DMS53 (cell line): ENCODE measurements at places on chromosomes 1 and 21.
A peak's percentile ranks its signal among the peaks of the same experiment; 100 is the strongest.

- DNase-seq = no peak
Observed at GRCh38 chr1:53384796-53385195, 56.9 kb upstream of the LRP8 start.

- DNase-seq = no peak
Observed at GRCh38 chr1:3368059-3368458, 86.4 kb upstream of the ARHGEF16 start.

DNA sequence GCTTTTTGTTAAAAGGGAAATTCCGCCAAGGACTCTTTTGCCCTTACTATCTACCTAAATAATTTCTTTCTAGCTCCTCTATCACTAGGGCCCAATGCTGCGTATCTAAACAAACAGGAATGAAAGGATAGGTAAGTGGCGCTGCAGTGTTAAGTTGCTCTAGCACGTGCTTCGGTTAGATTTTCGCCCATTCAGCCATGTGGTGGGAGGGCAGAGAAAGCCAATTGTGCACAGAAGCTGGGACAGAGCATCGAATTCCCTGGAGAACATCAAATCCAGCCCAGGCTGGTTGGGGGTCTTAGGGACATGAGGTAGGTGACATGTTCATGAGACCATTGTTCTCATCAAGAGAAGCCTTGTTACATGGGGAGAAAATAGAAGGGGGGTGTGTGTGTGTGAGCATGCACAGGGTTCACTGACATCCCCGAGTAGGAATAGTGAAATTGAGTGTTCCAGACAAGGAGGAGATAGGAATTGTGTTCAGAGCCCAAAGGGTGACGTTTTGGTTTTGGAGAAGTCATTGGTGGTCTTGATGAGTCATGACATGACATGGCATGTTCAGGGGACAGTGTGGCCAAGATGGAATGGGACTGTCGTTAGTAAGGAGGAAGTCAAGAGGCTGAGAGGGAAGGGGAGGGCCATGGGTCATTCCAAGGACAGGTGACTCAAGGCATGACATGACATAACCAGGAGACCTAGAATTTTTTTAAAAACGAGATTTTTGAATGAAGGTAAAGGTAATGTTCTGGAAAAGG is 107.1 kb downstream of the TLR5 start:
- peak; percentile 31 for DNase-seq

GRCh38 chr1:23288201-23288600 is 55.9 kb downstream of the HNRNPR start:
- no peak for DNase-seq

GRCh38 chr1:45380125-45380524 is 39.9 kb upstream of the MUTYH start:
- no peak for DNase-seq

- DNase-seq = no peak
Observed at GRCh38 chr1:37169743-37170275, 135.5 kb upstream of the GRIK3 start.

DNA sequence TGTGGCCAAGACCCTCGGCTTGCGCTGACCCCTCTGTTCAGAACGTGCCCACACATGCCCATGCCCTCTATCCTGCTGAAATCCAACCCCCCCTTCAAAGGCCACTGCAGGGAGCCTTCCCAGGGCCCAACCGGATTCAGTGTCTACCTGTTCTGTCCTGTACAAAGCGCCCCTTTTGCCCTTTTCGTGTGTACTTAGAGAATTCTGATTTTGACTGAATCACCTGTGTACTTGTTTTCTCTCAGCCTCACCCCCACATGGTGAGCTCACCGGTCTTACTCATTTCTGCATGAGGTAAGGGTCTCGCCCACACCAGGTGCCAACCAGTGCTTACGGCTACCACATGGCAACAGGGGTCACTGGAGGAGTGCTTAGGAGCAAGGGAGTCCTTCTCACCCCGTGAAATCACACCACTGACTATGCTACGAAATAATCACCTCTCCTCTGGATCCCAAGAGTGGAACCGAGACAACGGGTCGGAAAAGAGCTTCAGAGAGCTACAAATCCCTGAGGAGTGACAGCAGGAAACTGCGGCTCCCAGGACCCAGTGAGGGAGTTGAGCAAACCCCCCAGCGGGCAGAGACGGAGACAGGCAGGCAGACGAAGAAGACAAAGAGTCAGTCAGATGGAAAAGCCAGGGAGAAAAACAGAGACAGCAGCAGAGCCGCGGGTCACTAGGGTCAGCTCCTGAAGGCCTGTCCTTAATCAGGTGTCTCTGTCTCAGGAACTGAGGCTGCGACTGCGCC is 2.1 kb upstream of the S100A2 start:
- DNase-seq = peak; percentile 87

DNA sequence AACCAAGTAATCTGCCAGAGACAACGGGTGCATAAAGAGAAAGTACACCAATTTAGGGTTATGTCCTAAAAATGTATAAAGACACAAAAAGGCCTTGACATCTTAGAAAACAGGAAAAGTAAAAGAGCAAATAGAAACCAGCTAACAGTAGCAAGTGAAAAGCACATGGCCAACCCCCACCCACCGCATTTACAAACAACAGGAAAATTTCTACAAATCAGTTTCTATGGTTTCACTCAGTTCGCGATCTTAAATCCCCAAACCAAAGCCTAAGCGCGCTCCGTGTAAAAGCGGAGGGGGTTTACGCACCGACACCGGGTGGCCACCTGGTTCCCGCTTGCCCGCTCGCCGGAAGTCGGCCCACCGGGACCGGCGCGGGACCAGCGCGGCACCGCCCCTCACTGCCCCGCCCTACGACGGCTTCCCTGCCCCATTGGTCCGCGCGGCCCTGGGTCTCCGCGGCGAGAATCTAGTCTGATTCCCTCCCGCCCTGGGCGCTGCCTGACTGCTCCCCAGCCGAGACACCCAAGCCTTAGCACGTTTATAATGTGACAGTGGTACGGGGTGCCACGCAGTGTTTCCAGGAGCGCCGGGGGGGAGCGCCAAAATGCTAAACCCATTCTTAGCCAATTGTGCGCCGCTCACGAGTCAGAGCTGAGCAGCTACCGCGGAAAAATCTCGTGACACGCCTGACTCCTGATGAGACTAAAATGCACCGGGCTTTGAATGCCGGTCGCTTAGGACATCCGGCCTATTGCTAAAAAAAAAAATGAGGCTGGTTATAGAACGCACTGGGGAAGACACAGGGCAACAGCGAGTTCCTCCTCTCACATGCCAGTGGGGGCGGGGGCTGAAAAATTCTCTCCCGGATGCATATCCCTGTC is at the start of gene GART:
Gene GART, minus strand, starts transcription at position 362 of the 884 bp plus-strand sequence. CDS start 2,802 bp downstream, outside the sequence.
- peak; percentile 90 for DNase-seq

- DNase-seq = no peak
Observed at GRCh38 chr1:197178998-197179397, 32.5 kb upstream of the ASPM start.

GRCh38 chr21:33587792-33588484 is 546 bp downstream of the DONSON start:
- DNase-seq = peak; percentile 59

- DNase-seq = no peak
Observed at GRCh38 chr1:23395154-23395724, 25.6 kb upstream of the ZNF436 start.

GRCh38 chr21:33541105-33541711 is 709 bp downstream of the GART start:
- DNase-seq = peak; percentile 47

- DNase-seq = no peak
Observed at GRCh38 chr1:82284213-82284612, 483.5 kb downstream of the ADGRL2 start.

- DNase-seq = no peak
Observed at GRCh38 chr1:62826901-62827300, 43.0 kb downstream of the ATG4C start.

GRCh38 chr1:183996040-183996384 is 41.5 kb downstream of the COLGALT2 start:
- no peak for DNase-seq

DNA sequence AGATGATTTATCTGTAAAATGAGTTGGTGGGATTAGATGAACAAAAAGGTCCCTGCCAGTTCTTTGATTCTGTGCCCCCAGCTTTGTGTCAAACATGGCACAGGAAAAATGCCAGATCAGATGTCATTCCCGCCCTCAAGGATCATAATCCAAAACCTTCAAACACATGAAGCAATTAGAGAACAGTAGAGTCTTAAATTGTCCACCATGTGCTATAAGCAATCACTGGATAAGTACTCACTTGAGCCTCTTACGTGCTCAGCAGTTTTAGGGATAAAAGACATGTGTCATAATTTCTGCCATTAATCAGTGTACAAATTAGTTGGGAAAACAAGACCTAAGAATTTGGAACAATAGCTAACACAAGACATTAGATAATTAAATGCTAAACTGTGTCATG is 15.4 kb upstream of the KIAA0040 start:
- no peak for DNase-seq

- no peak for DNase-seq
Observed at GRCh38 chr1:213844632-213845031, 143.1 kb upstream of the PROX1 start.

- no peak for DNase-seq
Observed at GRCh38 chr21:40250514-40251294, 383.5 kb downstream of the PCP4 start.

DNA sequence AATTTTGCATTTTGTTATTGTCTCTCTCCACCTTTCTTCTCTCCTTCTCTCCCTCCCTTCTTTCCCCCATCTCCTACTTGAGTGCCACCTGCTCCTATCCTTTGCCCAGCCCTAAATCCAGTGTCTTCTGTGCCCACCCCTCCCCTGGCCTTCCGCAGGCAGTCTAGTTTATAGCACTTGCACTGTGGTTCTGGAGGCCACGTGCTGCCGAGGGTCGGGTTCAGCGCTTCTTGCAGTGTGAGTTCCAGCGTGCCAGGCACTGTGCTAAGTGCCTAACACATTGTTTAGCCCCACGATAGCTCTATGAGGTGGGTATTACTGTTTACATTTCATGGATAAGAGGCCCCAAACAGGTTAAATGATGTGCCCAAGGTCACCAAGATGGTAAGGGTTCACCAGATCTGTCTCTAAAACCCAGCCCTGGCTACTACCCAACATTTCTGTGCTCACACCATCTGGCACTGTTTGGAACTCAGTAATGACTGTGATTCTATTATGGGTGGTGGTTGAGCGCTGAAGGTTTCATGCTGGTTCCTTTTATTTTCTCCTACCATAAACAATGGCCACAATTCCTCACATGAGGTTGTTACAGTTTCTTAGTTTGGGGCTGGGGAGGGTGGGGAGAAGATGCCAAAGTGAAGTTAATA is 14.1 kb upstream of the ATP1A4 start:
- DNase-seq = no peak

- no peak for DNase-seq
Observed at GRCh38 chr21:15066123-15066575, 1.3 kb upstream of the NRIP1 start.

- DNase-seq = peak; percentile 78
Observed at GRCh38 chr1:159171688-159172501, 480 bp downstream of the CADM3 start.

- peak; percentile 50 for DNase-seq
Observed at GRCh38 chr1:81391125-81391828, 409.5 kb upstream of the ADGRL2 start.

GRCh38 chr1:25909040-25909439 is 2.8 kb upstream of the STMN1 start:
- DNase-seq = no peak

GRCh38 chr1:77271852-77272580 is 9.8 kb upstream of the AK5 start:
- no peak for DNase-seq

DNA sequence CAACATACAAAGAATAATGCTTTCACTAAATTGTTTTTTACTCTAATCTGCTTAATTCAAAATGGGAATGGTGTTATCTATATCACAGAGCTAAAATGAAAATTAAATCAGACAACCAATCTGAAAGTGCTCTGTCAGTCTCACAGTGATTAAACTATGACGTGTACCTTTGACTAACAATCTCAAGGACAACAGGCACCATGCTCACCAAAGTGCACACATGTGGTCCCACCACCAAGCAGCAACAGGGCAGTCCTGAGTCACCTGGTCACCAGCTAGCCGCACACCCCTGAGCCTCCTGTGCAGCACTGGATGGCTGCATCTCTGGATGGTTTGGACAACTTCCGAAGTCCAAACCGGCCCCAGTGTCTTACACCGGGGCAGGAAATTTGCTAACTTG is 54.5 kb upstream of the NADK start:
- no peak for DNase-seq

GRCh38 chr1:18396247-18396980 is 84.3 kb upstream of the KLHDC7A start:
- no peak for DNase-seq

- no peak for DNase-seq
Observed at GRCh38 chr1:41450747-41451285, 33.7 kb downstream of the EDN2 start.

- peak; percentile 80 for DNase-seq
Observed at GRCh38 chr1:161738627-161739287, 10.8 kb upstream of the DUSP12 start.

DNA sequence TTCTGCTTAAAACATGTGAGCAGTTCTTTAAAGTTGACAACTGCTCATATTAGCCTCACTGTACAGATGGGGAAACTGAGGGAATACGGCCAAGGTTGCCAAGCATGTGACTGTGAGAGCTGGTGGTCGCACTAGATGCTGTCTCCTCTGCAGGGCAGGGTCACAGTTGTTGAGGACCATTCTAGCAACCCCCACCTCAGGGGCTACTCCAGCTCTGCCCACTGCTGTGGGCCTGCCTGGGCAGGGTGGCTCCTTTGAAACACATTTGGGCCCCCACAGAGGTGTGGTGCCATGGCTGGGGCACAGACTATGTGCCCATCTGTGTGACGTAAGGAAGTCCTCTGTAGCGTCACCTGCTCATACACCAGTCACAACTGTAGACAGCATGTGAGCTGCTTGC is 779 bp downstream of the THEM5 start:
- no peak for DNase-seq

GRCh38 chr1:3736131-3736561 is 16.1 kb upstream of the CCDC27 start:
- DNase-seq = no peak

DNA sequence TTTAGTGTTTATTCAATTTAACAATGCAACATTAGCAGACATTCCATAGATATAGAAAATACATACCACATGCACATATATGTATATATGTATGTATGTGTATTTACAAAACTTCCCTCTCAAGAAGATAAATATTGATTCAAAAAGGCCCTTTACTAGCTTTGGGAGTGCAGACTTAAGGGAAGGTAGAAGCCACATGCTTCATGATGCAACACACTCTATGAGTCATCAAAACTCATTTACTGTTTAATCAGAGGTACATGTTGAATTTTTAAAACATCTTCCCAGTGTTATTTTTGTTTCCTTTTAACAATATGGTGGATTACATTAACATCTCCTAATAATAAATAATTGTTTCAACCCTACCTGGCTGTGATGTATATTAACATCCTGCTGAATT is 61.4 kb upstream of the KIRREL1 start:
- DNase-seq = peak; percentile 86

DNA sequence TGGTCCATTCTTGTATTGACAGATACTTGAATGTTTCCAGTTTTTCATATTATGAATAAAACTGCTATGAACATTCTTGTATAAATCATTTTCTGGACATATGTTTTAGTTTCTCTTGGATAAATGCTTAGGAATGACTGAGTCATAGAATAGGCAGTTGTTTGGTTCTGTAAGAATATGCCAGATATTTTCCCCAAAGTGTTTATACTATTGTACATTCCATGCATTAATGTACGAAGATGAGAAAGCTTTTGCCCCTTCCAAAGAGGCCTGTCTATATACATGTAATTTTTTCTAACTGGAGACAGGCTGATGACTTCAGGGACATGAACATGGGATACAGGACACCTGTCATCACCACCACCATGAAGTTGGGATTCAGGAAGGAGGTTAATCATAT is 11.3 kb downstream of the NBPF3 start:
- no peak for DNase-seq
